ENCODE measurements at places on chromosomes 7 and 10.

- DNase-seq = no peak
These were observed 88.9 kb upstream of the LRRC4 start for GRCh38 chr7:128120116-128120515.

GRCh38 chr7:55409482-55410225 lies 44.5 kb downstream of the LANCL2 start:
- no peak for DNase-seq

- no peak for DNase-seq
These were observed 45.1 kb upstream of the KCTD7 start for GRCh38 chr7:66583490-66584110.

DNA sequence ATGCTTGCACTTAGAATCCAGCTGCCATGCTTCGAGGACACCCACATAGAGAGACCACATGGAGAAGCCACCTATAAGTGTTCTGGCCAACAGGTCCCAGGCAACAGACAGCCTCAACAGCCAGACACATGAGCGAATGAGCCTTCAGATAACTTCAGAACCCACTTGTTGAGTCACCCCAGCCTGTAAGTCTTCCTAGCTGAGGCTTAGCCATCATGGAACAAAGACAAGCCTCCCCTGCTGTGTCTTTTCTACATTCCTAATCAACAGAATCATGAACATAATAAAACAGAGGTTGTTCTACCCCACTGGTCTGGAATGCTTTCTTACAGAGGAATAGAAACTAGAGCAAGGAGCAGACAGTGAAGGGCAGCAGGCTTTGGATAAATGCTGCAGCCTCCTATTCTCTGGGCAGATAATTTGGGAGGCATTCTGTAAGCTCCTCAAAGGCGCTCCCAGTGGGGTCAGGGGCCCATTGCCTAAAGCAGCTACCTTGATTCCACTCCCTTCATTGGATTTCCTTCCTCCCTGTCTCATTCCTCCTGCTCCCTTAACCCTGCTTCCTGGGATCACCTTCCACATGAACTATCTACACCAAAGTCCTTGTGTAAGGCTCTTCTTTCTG lies 4.6 kb downstream of the TLL2 start:
- peak; percentile 14 for DNase-seq

- DNase-seq = no peak
These were observed 393.4 kb upstream of the SORCS1 start for GRCh38 chr10:107557916-107558315.

GRCh38 chr7:2686101-2686500 lies 1.9 kb upstream of the AMZ1 start:
- no peak for DNase-seq

DNA sequence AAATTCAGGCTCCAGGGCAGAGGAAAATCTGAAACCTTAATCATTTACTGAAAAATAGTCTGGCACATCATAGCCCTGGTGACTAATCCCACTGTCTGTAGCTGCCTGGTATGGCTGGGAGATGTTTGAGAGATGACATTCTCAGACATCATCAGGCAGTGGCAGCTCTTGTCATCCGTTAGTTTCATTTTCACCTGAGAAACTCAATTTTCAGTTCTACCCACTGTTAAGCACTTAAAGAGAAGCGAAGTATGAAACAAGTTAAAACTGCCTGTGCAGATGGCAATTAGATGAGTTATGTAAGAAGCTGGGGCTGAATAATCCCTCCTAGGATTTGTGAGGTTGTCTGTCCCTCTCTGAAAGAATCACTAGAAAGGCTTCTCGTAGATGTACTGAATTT lies 150.2 kb downstream of the NSUN6 start:
- DNase-seq = no peak

DNA sequence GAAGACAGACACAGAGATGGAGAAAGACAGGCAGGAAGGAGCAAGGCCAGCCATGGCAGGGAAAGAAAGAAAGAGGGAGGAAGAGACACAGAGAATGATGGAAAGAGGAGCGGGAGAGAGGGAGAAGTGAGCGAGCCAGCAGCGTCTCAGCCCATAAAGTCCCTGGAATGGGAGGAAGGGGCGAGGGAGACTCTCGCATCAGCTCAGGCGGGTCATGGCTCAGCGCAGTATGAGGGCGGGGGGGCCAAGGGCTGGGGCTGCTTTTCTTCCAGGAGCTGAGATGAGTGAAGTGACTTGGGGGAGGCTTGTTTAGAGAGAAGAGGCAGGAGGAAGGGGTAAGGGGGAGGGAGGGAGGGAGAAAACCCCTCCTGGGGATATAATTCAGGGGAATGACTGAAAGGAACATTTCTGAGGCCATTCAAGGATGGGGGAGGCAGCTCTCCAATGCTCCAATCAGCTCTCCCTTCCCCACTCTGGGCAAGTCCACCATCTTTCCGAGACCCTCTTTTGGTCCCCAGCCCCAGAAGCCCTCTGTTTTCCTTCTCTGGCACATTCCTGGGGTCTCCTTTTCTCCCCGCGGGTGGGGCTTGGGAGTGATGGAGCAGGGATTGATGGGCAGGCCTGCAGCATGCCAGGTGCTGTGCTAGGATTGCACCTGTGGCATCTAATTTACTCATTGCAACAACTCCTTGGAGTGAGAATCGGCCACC lies 87.9 kb downstream of the HIF1AN start:
- DNase-seq = no peak

GRCh38 chr10:6461961-6462360 lies 118.1 kb downstream of the PRKCQ start:
- no peak for DNase-seq

DNA sequence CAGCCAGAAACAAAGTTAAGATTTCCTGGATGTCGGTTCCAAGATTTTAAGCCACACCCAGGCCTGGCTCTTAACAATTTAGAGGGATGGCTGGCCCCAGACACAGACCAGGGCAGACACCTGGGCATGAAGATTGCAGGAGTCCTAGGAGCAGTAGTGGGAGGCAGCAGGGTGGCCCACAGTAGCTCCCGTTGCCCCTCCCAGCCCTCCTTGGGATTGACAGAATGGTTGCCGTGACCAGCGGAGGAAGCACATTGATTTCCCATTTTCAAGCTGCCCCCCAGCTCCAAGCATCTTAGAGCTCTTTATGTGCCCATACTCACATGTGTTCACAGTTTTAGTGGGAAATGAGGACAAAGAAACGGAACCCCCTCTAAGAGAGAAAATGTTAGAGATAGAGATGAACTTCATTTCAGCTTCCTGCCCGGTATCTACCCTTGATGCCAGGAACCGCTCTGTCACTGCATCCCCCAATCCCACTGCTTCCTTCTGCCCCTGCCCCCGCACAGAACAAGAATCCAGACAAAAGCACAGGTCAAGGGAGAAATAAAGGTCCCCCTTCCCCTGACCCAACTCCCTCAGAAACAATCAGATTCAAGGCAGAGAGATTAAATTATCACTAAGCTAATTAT lies 101.1 kb downstream of the PLXNA4 start:
- DNase-seq = no peak

DNA sequence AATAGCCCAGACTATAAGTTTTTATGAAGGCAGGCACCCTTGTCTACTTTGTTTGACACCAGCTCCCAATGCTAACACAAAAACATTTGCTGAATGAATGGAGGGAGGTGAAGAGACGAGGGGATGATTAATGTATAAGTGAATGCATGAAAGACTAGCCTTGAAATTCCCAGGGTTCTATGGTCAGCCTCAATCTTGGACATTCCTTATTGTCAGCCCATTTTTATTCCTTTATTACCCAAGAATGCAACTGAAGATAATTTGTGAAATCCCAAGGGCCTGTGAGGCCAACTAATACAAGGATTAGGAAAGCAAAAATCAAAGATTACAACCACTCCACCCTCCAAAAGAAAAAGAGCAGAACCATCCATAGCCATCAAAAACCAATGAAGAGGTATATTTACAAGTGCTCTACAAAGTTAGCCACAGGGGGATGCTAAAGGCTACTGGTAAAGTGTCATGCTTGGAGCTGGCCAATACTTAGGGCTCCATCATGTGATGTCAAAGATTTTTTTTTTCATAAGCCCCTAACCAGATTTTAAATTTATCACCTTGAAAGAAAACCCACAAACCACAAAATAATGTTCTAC lies 40.0 kb upstream of the ASAH2 start:
- peak; percentile 34 for DNase-seq

- DNase-seq = no peak
These were observed 104.9 kb downstream of the XRCC2 start for GRCh38 chr7:152571068-152571467.

DNA sequence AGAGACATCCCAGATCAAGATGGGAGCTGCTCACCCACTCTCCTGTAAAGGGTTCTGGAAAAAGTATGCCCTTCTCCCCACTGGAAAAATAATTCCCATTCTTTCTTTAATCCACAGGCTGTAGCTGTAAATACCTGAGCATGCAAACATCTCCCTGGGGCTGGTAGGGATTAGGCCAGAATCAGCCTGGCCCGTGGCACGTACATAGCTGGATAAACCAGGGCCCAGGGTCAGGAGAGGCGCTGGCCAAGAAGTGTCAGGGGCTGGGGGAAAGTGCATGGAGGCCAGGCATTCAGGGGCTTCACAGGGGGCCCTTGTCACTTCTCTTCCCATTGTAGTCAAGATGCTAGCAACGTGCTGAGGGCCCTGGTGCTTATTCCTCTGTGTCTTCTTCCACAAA lies 30.7 kb upstream of the AQP1 start:
- DNase-seq = no peak

DNA sequence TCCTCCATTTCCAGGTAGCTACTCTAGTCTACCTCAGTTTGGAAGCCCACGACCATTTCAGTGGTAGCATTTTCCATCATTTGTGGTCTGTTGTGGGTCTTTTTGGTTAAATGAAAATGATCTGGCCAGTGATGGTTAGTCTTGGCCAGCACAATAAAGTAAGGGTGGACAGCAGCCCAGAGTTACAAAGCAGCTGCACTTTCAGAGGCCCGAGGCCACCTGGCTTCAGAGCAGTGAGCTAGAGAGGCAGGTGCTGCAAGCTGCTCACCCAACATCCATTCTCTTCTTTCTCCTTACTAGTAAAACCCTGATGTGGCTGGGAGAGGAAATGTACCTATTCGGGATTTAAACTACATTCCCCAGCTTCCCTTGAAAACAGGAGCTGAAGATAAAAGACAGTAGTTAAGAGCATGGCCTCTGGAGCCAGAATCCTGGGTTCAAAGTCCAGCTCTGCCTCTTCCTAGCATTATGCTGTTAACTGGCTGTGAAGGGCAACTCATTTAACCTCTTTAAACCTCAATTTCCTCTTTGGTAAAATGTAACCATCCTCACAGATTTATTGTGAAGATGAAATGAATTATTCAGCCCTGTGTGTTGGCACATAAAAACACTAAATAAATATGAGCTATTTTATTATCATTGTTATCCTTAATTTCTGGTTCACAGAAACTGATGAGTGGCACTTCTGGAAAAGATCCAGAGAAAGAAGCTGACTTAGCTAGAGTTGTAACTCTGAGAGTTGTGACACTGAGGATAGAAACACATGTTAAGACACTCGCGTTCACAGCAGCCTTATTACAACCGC lies 517.4 kb downstream of the PARD3 start:
- no peak for DNase-seq

DNA sequence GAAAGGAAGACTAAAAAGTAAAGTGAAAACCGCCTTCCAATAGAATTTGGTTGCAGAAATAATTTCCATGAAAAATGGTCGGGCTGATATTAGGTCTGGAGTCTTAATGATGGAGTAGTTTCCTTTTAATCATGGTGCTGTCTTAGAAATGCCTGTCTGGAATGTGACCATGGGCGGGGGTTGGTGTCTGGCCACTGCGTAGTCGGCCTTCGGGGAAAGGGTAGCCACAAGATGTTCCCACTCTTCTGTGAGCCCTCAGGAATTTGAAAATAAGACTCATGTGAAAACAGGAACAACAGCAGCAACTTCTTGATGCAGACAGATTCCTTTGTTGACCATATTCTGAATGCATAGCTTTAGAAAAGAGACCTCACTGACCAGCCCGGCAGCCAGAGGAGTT lies 176.8 kb downstream of the KIAA1217 start:
- peak; percentile 79 for DNase-seq

GRCh38 chr10:115046686-115047236 lies 46.4 kb upstream of the ATRNL1 start:
- no peak for DNase-seq

- DNase-seq = no peak
These were observed 149.1 kb upstream of the ADO start for GRCh38 chr10:62655337-62655994.

GRCh38 chr10:50927522-50928189 lies 42.2 kb upstream of the A1CF start:
- DNase-seq = no peak

- DNase-seq = no peak
These were observed 115.3 kb downstream of the NKX6-2 start for GRCh38 chr10:132670546-132671227.

GRCh38 chr7:29199776-29200175 lies 5.2 kb downstream of the CHN2 start:
- no peak for DNase-seq

GRCh38 chr7:23261843-23262452 lies 15.4 kb downstream of the GPNMB start:
- DNase-seq = peak; percentile 75

DNA sequence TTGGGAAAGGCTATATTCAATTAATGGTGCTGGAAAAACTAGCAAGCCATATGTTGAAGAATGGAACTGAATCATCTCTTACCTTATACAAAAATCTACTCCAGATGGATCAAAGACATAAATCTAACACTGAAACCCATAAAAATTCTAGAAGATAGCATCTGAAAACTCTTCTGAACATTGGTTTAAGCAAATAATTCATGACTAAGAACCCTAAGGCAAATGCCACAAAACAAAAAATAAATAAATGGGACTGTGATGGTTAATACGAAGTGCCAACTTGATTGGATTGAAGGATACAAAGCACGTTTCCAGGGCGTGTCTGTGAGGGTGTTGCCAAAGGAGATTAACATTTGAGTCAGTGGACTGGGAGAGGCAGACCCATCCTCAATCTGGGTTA lies 1130.0 kb downstream of the DNAJB9 start:
- DNase-seq = no peak

- DNase-seq = no peak
These were observed 6.3 kb upstream of the CACNA2D1 start for GRCh38 chr7:82449910-82450309.

DNA sequence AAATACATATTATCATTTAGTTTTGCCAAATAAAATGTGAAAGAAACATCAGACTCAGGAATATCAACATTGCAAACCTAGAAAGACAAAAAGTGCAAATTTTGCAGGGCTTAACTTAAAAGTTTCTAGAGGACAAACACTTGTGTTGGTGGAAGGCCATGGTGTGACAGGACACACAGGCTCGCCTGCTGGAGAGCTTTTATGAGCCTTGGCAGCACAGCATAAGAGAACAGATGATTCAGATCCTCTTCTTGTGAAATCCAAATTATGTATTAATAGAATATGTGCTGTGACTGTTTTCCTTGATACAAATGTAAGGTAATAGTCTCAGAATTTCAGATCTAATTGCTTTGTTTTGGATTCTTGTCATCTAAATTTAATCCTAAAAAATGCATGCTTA lies 72.9 kb upstream of the ABCB5 start:
- DNase-seq = peak; percentile 69

- DNase-seq = no peak
These were observed 19.6 kb upstream of the ENO4 start for GRCh38 chr10:116829711-116830110.

All from fibroblast of pulmonary artery (primary cell).